Cardiac fibroblast (primary cell): ENCODE measurements at places on chromosomes 16 and 17.

- DNase-seq: peak; percentile 7
These were observed 50.5 kb downstream of the GPR139 start for GRCh38 chr16:20023190-20023589.

GRCh38 chr16:31129568-31130335 lies 5.8 kb downstream of the PRSS8 start:
- DNase-seq: peak; percentile 35

GRCh38 chr16:51579652-51580360 lies 428.7 kb upstream of the SALL1 start:
- no peak for DNase-seq

DNA sequence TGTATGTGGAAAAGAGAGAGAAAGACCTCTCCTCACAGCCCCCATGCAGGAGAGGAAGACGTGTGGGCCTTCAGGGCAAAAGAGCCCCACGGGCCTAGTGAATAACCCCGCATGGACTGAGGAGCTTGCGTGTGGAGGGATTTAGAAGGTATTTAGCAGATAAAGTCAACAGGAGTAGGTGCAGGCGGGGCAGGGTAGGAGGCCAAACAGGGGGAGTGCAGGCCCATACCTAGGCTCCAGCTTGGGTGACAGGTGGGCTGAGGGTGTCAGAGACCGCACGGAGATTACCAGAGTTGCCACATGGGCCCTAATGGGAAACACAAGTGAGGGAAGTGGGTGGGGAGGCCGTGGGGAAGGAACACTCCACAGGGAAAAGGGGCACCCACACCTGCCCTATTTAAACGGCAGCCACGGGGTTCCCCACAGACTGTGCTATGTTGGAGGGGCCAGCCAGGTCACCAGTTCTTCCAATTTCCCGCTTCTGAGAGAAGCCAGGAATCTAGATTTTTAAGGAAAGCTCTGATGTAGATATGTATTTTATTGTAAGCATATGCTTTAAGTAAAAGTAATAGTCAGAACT lies 8.2 kb upstream of the CNGB1 start:
- no peak for DNase-seq

DNA sequence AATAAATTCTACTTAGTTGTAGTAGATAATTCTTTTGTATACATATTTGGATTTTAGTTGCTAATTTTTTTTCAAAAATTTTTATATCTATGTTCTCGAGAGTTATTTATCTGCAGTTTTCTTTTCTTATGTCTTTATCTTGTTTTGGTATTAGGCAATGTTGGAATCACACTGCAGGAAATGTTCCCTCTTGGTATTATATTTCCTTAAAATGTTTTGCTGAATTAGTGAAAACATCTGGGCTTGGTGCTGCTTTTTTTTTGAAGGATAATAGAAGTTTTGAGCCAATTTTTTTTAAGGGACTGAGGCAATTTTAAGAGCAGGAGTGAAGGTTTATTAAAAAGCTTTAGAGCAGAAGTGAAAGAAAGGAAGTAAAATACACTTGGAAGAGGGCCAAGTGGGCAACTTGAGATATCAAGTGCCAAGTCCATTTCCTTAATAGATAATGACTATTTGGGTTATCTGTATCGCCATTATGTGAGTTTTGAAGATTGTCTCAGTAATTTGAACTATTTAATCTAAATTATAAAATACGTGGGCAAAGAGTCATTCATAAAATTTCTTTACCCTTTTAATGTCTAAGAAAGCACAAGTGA lies 1390.1 kb upstream of the CDH8 start:
- peak; percentile 45 for DNase-seq

DNA sequence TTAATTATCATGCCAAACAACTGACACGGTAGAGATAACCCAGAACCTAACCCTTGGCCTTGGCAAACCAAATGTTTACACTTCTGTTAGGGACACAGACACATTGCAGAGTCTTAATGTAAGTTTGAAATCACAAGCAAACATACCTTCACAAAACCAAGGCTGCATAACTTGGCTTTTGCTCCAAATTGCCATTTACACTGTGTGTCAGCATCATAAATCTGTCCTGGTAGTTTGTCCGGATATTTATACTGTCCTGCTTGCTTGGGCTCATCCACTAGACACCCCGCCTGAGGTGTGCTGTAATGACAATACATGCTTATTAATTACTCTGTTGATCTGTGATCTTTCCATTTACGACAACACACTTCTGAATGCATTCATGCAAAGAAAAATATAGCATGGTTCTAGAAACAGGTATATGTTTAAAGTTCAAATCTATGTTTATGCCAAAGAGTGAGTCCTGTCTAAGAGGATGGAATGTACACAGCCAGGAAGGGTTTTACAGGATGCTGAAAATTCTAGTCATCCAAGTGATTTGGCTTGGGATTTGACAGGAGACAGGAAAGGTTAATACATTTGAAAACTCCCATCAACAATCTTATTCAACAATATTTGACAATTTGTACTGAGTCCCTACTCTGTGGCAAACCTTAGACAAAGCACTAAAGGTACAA lies 81.1 kb downstream of the ADAMTS18 start:
- no peak for DNase-seq

DNA sequence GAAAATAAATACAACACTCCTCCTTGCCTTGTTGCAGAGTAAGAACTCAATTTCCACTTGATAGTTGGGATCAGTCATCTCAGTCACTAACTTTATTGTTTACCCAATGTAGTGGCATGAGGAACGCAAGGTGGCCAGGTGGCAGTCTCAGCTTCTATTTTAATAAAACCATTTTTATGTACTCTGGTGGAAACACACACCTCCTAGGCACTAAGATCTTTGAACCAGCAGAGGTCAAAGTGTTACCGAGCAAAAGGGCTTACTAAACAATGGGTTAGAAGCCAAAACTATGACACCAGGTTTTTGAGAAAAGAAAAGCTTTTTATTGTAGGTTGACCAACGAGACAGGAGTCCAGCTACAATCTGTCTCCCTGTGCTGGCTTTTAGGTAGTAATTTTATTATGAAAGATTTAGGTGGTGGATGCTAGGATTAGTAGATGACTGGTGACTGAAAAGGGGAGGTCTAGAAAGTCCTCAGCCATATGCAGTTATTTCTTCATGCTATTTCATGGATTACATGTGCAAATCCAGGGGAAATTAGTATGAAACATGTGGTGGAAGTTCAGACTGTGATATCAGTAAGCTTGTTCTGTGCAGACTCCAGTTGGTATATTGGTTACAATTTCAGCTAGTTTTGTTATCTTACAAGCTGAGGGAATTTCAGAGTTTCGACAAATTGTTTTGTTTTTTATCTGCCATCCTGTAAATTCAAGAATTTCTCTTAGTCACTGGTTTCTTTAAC lies 122.3 kb downstream of the PCTP start:
- DNase-seq: no peak

DNA sequence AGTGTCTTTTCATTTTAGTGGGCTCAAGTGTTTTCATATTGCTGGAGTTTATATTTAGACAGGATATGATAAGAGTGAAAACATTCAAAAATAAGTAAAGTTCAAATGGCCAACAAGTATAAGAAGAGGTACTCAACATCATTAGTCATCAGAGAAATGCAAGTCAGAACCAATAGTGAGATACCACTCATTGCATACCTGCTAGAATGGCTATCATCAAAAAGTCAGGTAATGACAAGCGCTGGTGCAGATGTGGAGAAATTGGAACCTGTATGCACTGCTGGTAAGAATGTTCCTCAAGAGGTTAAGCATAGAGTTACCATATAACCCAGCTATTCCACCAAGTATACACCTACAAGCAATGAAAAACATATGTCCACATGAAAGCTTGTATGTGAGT lies 87.8 kb downstream of the WNT3 start:
- no peak for DNase-seq

- DNase-seq: peak; percentile 95
These were observed at the start of gene IL32 for GRCh38 chr16:3065069-3065741. Gene IL32 (plus strand): TSS chr16:3065640. CDS start chr16:3065812, 172 bp downstream.

DNA sequence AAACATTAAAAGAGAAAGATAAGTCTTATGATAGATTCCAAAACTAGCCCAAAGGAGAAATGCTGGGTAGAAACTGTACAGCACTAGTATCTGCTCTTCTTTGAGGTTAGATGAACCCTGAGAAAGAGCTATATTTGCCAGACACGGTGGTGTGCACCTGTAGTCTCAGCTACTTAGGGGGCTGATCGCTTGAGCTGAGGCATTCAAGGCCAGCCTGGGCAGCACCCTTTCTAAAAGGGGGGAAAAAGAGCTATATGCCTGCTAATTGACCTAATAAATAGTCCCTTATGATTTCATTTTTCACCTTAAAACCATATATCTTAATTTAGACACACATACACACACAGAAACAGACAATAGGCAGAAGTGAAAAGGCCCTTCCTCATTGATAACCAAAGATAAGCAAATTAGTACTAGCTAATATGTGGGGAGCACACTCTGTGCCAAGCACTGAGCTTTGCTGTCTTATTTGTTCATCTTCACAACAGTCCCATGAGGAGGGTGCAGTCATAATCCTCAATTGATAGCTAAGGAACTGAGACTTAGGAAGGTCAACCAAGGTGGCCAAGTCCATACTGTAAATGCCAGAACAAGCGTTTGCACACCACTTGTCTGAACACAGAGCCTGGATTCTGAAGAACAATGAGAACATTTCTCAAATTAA lies 56.6 kb upstream of the NLK start:
- DNase-seq: no peak

DNA sequence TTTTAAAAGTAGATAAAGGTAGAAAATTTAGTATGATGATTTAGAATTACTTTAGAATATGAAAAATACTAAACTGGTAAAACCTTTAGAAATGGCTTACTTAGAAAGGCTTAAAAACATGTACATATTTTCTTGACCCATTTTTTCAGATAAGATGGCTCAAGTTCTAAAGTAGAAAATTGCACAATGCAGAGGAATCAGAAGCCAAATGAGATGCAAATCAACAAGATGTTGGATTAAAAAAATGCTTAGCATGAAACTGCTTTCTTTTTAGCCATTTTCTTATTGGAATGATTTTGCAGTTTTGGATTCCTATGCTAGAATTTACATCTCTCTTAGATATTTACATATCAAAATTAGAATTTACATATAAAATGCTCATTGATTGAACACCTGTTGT lies 1.5 kb upstream of the KRTAP3-1 start:
- DNase-seq: no peak

DNA sequence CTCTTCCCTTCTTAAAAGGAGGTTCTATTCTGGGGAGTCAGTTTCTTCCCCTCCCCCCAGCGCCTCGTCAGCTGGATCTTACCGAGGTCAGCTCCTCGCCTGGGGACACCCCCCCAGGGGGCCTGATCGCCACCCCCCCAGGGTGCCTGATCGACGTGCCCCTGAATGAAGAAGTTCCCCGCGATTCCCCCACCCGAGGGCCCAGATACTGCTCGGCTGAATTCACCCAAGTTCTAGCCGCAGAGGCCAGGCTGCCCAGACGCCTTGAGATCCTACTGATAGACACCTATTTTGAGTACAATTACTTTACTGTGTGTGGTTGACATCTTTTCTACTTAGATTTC lies 1.4 kb downstream of the RAB11FIP3 start:
- DNase-seq: no peak

GRCh38 chr16:54846766-54847165 lies 83.9 kb upstream of the IRX5 start:
- DNase-seq: no peak

DNA sequence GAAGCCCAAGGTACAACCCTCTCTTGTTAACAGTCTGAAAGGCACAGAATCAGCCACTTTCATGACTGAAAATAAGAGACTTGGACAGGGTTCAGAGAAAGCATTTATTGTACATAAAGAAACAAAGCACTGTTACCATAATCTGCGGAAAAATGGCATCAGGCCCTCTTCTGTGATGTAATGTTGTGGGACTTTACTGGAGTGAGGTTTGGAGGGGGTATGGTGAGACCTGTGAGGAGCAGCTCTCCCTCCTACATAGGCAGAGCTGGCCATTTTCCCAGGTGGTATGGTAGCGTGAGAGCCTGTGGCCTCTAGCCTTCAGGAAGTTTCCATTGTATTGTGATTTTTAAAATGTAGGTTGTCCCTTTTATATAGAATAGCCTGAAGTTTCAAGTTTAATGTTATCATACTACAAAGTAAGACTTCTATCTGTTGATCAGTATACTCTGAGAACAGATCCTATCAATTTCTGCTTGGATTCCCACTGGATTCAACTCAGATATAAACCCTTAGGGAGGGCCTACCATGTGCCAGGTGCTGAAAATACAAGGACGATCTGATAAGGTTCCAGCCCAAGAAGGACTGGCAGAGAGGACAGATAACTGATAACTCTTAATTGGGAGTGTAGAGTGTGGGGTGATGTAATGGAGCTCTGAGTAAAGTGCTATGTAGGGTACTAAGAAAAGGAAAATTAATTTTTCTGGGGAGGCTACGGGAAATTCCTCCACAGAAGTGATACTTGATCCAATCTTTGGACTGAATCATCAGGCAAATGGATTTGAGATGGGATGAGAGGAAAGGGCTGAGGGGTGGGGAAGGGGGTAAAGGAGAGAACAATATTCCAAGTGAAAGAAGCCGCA lies 4.1 kb upstream of the YPEL2 start:
- peak; percentile 37 for DNase-seq

DNA sequence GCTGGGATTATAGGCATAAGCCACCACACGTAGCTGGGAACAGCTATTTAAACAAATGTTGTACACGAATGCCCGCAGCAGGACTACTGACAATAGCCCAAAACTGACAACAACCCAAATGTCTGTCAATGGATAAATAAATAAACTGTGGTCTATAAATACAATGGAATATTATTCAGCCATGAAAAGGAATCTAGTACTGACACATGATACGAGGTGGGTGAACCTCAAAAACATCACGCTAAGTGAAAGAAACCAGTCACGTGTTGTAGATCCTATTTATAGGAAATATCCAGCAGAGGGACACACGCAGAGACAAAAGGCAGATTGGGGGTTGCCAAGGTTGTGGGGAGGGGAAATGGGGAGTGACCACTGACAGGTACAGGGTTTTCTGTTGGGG lies 390.0 kb upstream of the TNRC6C start:
- DNase-seq: no peak

- no peak for DNase-seq
These were observed 200.4 kb downstream of the RAB11FIP4 start for GRCh38 chr17:31591924-31592323.

DNA sequence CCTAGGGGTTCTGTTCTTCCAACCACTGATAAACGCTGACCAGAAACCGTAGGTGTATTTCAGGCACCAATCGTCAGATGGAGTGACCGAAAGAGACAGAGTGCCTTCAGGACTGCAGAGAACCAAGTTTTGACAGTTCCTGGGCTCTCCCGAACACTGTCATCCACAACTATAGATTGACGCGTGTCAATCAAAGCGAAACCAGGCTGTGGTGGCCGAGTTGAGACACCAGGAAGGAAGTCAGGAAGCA lies 11.9 kb upstream of the AURKB start:
- no peak for DNase-seq
